ENCODE measurements at places on chromosomes 16 and 17. TPM values are rescaled to one million over a fixed set of nuclear protein-coding genes. Genes with fewer than 3 reads are reported as not detected.

The EVI2A gene
- polyA plus RNA-seq = 1.8 TPM

The CARD14 gene
- 0.90 TPM for polyA plus RNA-seq

- no peak for DNase-seq
Observed at GRCh38 chr16:8893426-8893825, 11.3 kb downstream of the LITAFD start.

The TMEM88 gene
- polyA plus RNA-seq = 28.9 TPM

- DNase-seq = no peak
Observed at GRCh38 chr16:13178318-13178717, 276.9 kb downstream of the SHISA9 start.

DNA sequence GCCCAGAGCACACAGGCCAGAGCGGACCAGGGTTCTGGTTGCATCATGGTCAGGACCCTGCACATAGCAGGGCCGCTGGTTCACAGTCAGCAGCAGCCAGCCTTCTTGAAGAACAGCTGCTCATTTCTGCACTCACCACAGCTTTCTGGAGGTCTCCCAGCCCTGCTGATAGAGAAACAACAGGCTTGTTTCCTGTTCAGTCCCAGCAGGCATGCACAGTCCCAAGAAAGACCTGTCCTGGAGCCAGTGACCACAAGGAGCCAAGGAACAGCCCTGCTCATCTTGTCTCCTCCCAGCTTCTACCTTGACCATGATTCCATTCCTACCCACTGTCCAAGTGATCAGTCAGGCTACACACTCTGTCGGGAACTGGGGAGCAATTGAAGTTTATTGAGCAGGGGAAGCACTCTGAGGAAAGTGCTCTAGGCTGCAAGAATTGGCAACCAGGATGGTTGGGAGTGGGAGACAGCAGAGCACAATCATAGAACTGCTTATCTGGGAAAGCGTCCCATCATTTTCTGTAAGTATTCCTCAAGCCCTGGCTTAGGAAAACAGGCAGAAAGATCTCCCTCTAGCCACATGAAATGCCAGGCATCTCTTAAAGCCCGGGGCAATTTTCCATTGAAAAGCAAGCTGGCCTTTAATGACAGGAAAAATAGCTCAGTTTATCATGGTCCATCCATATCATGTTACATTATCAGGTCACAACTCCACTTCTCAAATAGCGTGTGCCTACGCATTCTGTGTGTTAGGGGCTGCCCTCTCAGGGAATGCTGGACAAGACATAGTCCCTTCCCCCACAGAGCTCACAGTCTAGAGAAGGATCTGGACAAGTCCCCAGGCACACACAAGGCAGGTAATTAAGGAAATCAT, 155.4 kb upstream of the FOXF1 start:
- DNase-seq = no peak

DNA sequence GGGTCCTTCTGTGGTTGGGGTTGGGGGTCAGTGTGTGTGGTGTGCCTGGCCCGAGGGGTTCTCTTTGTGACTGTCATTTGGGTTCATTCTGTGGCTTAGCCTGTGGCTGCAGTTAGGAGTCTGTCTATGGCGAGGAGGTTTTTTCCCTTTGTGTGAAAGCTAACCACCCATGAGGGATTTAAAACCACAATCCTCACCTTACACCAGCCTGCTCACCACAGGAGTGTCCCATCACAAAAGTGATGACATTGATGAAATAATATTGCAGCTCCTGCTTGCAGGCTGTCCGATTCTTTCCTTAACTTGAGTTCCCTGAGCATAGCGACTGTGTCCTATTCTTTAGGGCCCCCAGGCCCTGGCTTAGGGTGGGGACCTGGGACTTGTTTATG, 113.6 kb downstream of the RAP1GAP2 start:
- no peak for DNase-seq

DNA sequence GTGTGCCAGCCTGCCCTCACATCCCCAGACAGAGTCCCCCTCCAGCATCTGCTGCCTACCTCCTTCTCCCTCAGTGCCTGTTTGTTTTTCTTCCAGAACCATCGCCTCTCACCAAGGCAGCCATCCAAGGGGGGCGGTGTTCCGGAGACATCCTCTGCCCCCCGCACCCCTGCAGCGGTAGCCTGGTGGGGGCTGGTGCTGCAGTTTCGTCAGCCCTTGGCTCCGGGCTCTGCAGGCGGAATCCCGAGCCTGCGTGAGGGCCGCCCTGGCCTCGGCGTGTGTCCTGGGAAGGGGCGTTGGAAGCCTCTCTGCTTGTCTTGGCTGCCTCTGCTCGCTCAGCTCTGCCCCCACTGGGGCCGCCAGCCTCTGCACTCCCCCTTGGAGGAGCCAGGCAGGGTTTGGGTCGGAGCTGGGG, 126.0 kb upstream of the CIBAR2 start:
- DNase-seq = no peak

The CTRB2 gene
- polyA plus RNA-seq = not detected

DNA sequence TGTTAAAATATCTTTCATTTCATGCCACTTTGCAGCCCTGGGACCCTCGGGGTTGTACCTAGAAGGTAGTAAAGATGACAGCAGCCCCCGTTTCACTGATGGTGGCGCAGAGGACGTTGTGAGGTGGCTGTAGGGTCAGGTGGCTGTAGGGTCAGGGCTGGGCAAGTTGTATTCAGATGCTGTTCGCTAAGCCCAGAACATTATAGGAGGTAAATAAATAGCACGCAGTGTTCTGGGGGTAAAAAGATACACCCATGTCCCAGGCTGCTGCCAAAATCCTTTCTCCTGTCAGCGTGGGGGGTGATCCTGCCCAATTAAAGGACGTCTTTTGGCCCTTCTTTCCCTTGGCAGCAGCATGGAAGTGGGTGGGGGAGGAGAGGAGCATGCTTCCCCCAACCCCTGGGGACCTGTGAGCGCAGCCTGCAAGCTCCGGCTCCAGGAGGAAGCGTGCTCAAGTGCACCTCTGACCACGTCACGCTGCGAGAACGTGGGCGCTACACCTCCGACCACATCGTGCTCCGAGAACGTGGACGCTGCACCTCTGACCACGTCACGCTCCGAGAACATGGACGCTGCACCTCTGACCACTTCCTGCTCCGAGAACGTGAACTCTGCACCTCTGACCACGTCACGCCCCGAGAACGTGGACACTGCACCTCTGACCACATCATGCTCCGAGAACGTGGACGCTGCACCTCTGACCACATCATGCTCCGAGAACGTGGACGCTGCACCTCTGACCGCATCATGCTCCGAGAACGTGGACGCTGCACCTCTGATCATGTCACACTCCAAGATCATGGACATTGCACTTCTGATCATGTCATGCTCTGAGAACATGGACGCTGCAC, 182.1 kb downstream of the RPTOR start:
- no peak for DNase-seq

All from right renal pelvis (tissue), 4 donors.